ENCODE measurements at places on chromosomes 5 and 9.

DNA sequence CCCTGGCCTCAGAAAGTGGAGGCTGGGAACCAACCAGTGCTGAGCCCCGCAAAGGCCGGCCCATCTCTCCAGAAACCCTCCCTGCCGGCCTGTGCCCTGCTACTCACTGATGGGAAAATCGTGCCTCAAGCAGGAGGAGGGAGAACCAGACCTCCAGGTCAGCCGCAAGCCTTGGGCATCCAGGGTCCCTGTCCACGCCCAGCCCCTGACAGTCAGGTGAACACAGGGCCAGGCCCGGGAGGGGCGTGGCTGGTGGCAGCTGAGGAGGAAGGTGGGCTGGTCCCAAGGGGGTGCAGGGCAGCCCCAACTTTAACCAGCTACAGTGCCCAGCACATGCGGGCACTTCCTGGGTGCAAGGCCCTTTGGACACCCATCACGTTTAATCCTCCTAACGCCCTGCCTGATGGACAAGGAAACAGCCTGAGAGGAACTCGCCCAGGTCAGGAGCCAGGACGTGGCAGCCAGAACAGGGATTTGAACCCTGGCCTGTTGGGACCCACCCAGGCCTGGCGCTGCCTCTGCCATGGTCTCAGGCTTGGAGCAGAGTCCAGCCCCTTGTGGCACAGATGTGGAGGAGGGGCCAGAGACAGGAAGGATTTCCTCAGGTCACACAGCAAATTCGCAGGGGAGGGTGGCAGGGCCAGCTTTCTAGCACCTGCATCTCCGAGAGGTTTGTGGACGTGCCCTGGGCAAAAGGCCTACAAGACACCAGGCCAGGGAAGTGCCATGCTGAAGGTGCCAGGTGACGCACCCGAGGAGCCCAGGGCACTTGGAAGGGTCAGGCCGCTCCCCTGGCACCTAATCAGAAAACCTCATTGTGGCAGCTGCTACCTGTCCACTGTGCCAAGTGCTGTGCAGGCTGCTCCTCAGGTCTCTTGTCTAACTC lies 4.5 kb downstream of the RALGDS start:
- no peak for DNase-seq

DNA sequence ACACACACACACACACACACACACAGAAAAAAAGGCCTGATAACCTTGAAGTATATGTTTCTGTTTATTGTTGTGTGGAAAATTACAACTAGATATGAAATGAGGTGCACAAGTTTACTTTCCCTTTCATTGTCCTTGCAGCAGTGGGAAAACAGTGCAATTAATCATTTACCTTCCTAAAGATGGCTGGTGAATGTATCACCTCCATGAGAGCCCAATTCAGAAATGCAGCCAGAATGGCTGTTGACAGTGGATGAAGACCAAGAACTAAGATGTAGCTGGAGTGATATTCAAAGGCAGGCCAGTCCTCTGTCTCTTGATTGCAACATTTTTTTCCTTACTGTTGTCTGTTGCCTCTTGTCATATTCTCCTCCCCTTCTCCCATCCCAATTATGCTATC lies 49.6 kb upstream of the EIF4EBP3 start:
- DNase-seq: no peak

DNA sequence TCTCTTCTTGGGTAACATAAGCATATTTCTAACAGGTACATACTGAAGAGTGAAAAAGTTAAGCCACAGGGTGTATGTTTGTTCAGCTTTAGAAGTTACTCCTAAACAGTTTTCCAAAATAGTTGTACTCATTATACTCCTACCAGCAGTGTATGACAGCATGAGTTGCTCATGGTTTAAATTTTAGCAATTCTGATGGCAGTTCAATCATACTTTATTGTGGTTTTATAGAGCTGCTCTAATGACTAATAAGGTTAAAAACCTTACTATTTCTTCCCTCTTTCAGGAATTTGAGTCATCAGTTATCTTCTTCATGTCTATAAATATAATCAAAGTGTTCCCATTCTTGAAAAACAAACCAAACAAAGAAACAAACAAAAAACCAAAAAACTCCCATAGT lies 81.5 kb downstream of the CAAP1 start:
- no peak for DNase-seq

- DNase-seq: no peak
These were observed 213.2 kb downstream of the ADAMTS6 start for GRCh38 chr5:65268525-65268924.
